ENCODE measurements at places on chromosomes 11 and 22.
A peak's percentile ranks its signal among the peaks of the same experiment; 100 is the strongest.

DNA sequence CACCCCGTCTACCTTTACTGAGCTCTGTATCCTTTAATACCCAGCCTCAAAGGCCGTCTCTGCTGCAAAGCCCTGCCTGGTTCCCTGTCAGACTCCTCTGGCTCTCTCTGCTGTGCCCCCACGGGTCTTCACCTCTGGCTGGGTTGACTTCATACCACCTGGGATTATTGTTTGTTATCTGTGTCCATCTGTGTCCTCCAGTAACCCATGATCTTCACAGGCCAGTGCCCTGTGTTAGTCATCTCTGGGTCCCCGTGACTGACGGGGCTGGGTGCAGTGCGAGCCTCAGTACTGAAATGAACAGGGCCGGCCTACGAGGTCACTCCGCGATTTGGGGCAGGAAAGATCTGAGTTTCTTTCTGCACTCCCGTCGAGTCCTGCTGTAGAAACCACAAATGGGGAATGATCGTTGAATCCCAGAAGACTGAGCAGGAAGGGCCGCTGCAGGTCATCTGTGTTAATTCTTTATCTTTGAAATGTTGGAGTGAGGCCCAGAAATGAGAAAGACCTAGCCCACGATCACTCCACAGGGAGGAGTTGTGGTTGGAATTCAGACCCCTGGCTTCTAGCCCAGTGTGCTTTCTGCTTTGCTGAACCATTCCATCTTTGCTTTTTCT, 12.3 kb upstream of the TUB start:
- peak; percentile 91 for DNase-seq

DNA sequence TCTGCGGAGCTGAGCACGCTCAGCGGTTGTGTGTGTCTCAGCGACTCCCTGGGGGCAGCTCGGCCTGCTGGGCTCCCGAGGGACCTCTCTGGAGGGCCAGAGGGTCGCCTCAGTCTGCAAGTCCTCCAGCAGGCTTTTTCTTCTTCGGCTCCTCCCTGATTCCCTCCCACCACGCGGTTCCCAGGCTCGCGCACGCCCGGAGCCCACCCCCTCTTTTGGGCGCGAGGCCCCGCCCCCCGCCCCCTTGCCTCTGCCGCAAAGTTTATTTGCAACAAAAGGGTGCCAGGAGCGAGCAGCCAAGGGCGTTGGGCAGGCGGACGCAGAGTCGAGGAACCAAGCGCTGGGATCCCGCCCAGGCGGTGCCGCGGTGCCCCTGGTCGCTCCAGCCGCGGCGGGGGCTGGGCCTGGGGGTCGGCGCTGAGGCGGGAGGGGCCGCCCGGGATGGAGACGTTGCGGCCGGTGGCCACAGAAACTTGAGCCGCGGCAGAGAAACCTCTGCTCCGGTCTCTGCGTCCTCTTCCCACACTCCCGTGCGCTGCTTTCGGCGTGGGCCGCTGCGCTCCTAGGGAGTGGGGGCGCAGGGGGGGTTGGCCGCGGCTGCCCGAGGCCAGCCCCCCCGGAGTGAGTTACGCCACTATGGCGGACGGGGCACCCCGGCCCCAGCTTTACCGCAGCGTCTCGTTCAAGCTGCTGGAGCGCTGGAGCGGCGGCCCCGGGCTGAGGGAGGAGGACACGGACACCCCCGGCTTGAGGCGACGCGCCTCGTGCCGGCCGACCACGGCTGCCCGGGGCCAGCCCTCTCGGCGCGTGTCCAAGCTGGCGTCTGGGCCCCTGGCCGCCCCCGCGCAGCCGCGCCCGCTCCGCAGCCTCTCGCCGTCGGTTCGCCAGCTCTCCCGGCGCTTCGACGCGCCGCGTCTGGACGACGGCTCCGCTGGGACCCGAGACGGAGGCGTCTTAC, at the start of gene ARHGEF17:
Gene ARHGEF17 (plus strand): TSS at position 274 of the 958 bp plus-strand sequence. CDS start 363 bp downstream, at position 637.
- DNase-seq = peak; percentile 70

DNA sequence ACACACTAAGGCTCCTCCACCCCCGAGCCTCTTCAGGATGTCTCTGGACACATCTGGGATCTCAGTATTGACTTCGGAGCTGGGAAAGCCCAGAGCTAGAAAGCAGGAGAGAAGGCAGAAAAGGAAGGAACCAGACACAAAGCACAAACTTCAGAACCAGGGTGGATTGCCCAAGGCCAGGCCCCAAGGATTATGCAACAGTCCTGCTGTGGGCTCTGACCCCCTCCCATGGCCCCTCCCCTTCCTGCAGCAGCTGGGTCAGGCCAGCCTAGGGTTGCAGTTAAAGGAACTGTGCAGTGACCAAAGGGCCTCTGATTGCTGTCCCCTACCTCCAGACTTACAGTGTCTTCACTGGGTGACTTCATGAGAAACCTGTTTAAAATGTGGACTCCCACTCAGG, 5.3 kb downstream of the KCNE3 start:
- peak; percentile 30 for DNase-seq

DNA sequence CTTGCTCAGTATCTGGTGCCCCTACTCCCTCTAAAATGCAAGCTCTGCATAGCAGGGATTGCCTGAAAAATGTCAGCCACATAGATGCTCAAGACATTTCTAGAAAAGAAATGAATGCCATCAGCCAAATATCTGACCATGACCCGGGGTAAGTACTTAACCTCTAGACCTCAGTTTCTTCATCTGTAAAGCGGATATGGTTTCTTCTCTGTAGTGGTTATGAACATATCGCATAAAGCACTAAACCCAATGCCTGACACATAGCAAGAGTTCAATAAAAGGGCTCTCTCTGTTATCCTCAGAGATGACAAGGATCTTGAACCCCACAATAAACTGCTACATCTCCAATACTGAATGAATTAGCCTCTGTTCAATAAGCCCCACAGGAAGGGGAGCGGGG, 122.6 kb downstream of the ABTB2 start:
- DNase-seq = no peak

GRCh38 chr11:94588366-94588942, 21.3 kb downstream of the PIWIL4 start:
- no peak for DNase-seq

DNA sequence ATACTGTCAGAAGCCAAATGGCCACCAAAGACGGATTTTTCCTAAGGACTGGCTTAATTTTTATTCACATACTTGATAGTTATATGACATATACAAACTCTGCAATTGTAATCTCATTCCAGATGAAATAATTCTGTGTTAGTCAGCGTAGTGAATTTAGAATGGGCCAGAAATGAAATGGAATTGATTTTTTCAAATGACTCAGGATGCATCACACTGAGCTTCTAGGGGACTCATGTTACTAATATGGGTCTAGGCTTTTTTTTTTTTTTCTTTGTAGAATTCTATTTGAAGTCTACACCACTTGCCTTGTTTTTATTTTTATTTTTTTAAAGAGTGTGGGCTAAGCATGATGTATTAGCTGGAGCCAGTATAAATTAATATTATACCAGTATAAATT, 62.7 kb downstream of the SPECC1L start:
- peak; percentile 89 for DNase-seq

- no peak for DNase-seq
Observed at GRCh38 chr22:44620841-44621257, 81.2 kb upstream of the PRR5 start.

GRCh38 chr11:119681361-119681910, 47.6 kb downstream of the NECTIN1 start:
- no peak for DNase-seq

DNA sequence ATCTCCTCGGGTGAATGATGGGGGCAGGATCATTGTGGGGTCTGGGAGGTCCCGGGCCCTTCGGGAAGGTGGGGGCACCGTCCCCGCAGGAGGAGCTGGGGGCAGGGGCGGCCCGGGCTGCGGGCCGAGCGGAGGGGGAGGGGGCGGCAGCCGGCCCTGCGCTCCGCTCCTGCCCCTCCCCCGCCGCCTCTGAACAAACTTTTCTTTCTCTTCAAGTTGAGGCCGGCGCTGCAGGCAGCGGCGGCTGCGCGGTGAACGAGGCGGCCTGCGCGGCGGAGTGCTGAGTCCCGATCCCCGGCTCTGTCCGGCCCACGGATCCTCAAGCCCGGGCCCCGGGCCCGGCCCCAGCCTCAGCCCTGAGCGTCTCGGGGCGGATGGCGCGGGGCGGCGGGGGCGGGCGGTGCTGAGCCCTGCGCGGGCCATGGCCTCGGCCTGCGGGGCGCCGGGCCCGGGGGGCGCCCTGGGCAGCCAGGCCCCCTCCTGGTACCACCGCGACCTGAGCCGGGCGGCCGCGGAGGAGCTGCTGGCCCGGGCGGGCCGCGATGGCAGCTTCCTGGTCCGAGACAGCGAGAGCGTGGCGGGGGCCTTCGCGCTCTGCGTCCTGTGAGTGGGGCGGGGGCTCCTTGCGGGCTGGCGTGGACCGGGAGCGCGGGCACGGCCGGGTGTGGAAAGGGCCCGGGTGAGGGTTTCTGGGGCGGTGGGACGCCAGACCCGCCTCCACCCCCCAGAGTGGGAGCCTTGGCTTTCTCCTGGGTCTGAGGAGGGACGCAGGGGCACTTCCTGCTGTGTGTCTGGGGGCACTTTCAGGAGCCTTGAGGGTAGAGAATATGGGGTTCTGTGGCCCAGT, at the start of gene INPPL1:
Gene INPPL1 (plus strand): TSS at position 204 of the 847 bp plus-strand sequence. CDS start 218 bp downstream, at position 422.
- DNase-seq = peak; percentile 18

DNA sequence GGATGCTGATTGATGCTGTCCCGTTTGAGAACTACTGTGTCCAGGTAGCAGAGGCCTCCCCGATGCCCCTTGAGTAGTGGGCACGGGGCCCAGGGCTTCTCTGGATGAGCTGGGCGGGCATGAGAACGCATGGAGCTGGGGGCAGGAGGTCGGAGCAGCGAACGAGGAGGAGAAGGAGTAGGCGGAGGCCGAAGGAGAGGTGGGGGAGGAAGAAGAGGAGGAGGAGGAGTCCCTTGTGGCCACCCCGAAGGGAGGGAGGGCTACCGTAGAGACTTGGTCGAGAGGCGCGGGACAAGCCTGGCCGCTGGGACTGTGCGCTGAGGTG, 62.9 kb downstream of the CRYBB2 start:
- DNase-seq = no peak

DNA sequence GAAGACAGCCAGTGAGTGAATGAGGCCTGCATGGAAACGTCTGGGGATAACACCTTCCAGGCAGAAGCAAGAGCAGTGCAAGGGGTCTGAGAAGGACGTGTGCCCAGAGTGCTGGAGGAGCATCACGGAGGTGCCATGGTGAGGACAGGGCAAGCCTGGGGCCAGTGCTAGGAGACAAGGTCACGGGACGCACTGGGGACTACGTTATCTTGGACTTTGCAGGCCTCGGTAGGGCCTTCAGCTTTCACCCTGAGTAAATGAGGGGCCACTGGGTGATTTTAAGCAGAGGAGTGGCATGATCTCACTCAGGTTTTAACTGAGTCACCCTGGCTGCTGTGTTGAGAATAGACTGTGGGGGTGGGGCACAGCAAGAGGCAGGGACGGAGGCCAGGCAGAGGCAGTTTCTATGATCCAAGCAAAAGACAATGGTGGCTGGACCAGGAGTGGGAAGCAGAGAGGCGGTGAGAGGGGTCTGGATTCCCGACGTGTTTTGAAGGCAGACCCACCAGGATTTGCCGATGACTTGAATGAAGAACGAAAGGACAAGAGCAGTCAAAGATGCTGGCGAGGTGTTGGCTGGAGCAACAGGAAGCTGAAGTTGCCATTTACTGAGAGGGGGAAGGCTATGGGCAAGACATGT, 102.7 kb upstream of the PARVA start:
- peak; percentile 52 for DNase-seq

DNA sequence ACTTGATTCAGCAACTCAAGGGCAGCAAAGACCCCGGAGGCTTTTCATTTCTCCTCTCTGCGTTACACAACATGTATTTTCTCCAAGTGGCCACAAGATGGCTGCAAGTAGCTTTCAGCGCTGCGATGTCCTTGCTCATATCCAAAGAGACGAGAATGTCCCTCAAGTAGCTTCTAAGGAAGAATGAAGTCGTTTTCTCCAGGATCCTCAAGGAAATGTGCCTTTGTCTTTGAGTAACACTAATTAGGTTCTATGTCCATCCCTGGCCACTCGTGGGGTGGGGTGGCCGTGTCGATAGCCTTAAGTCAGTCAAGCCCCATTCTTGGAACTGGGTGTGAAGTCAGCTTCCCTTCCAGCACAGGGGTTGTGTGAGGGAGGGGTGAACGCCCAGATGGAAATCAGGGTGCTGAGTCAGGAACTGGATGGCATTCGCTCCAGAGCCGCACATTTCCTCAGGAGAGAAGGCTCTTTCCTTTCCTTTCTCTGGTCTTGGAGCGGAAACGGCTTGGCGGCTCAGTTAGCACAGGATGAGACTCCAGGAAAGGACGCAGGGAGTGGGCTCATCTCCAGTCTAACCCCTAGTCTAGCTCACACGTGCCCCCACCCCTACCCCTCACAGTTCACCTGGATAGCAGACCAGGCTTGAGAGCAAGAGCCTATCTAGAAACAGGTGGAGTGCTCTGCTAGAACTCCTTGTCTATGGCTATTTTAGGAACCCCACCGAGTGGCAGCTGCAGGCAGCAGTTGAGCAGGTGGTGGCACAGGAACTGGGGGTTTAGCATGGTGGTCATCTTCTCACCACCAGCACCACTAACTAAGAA, 44.3 kb downstream of the NNMT start:
- peak; percentile 86 for DNase-seq

DNA sequence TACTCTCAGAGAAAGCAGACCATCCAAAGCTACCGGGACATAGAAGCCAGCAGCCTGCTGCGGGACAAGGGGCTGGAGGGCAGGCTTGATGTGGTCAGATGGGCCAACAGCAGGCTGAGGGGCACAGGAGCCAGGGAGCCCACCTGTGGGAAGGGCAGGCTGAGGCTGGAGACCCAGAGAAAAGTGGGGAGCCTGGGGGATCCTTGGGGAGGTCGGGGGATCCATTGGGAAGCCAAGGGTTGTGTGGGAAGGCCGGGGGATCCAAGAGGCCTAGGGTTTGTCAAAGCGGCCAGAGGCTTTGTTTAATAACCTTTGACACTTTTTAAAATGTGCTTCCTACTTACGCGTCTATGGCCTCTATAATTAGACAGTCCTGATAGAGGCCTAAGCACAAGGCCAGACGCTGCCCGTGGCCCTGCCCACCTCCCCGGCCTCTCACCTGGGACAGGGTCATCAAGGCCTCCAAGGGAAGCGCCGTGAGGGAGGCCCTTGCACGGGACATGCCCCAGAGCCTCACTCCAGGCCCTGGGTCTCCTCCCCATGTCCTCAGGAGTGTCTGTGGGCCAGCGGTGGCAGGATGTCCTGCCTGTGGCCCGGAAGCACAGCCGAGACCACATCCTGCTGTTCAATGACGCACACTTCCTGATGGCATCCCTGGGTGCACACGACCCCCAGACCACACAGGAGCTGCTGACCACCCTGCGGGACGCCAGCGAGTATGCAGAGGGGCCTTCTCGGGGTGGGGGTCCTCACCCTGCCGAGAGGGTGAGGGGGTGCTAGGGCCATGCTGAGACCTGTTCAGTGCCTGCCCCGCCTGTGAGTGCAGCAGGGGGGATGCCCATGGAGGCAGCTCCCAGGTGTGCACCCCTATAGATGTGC, 8.6 kb upstream of the GTSE1 start:
- DNase-seq = no peak

GRCh38 chr11:47130543-47130942, 46.1 kb downstream of the ARFGAP2 start:
- no peak for DNase-seq

- DNase-seq = no peak
Observed at GRCh38 chr11:117535201-117535849, 207.7 kb downstream of the CEP164 start.
